ENCODE measurements at places on chromosomes 6 and 20.

GRCh38 chr6:106637717-106638341 lies 8.5 kb downstream of the QRSL1 start:
- DNase-seq, result no peak

DNA sequence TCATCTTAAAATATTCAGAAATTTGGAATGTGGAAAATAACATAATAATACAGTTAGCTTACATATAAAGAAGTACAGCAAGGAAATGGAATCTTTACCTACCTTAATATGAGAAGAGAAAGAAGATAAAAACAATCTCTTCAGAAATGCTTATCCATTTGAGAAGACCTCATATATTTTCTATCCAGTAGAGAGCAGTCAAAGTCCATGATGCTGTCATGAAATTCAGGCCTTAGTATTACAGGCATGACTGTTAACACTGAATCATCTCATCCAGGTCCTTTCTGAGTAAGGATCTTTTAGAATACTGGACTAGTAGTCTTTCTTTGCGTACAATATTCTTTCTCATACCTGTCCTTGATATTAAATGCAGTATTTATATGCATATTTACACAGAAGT lies 713.4 kb downstream of the CD109 start:
- no peak for DNase-seq

- no peak for DNase-seq
These were observed 75.0 kb upstream of the FUCA2 start for GRCh38 chr6:143586557-143586956.

- no peak for DNase-seq
These were observed 102.6 kb upstream of the GJE1 start for GRCh38 chr6:142030115-142030619.

GRCh38 chr20:16125816-16126215 lies 447.4 kb downstream of the KIF16B start:
- DNase-seq, result no peak

DNA sequence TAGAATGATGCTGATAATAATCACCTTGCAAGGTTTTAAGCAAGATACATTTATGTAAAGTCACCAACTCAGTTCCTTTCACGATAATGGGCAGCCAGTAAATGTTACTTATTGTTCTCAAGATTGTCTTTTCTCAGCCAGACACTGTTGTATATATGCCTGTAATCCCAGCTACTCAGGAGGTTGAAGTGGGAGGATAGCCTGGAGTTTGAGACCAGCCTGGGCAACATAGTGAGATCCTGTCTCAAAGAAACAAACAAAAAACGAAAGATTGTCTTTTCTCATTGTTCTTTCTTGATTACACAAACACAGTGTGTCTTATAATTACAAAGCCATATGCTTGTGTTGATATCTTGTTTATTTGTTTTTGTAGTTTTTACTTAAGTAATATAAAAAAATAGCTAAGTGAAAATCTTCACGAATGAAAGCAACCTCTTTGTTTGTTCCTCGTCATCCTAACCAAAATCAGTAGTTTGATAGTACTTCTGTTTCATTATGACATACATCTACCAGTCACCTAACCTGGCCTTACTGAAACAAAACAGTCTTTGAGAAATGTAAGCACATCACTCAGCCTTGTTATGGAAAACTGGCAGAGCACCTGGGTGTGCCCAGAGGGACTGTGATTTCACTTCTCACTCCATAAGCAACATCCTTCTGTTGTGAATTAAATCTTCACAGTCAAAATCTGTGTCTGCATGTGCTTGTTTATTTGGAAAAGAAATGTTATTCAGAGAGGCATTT lies 436.2 kb upstream of the SOX4 start:
- no peak for DNase-seq

- DNase-seq, result no peak
These were observed 145.6 kb upstream of the ESR1 start for GRCh38 chr6:151661928-151662327.

GRCh38 chr6:2733736-2734480 lies 16.8 kb downstream of the MYLK4 start:
- no peak for DNase-seq

- DNase-seq, result no peak
These were observed 8.4 kb upstream of the GABRR2 start for GRCh38 chr6:89323511-89323971.

GRCh38 chr6:100230115-100230952 lies 234.4 kb downstream of the SIM1 start:
- no peak for DNase-seq

DNA sequence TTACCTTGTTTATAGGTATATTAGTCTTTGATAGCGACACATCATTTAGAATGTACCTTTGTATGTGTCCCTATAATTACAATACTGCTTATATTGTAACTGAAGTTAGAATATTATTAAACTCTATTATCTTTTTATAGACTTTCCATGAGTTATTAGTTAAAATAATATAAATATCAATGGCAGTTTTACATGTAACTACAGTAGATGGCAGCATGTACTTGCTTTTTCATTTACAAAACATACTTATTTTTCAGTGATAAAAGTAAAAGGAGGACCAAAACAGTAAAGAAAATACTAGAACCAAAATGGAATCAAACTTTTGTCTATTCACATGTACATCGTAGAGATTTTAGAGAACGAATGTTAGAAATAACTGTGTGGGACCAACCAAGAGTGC lies 364.3 kb downstream of the RIMS1 start:
- DNase-seq, result no peak

DNA sequence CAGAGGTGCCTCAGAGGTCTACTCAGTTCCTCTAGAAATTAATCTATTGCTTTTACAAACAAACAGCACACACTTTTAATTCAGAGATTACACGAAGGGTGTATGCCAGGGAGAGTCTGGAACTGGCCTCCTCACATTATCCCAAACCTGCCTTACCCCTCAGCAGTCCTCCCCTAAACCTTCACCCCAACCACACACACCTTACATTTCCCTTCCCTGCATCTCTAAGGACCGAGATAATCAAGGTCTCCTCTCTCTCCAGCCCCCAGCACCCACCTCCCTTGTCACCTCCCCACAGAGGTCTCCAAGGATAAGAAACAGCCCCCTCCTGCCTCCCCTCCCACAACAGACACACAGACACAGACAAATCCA lies 6.1 kb downstream of the HLA-DRB1 start:
- DNase-seq, result no peak

DNA sequence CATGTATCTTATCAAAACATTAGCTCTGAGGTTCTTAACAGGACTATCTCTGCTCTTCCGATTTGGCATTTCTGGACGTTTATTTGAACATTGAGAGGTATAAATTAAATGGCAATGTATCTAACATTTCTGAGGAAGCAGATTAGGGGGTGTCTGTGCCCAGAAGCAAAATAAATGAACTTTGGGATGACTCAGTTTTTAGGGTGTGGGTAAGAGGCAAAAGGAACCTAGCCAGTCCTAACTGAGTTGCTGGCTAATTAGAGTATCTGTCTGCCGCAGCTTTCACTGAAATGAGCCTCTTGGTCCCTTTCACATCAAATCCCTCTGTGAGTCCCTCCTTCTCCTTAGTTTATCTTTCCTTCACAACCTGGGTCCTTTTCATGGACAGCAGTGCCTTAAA lies 1.1 kb downstream of the RNF144B start:
- DNase-seq, result no peak

- DNase-seq, result no peak
These were observed 267.7 kb upstream of the ARID1B start for GRCh38 chr6:156509496-156509895.

- no peak for DNase-seq
These were observed 42.6 kb downstream of the KIAA1755 start for GRCh38 chr20:38217791-38218565.

GRCh38 chr20:44003609-44004008 lies 89.0 kb downstream of the TOX2 start:
- DNase-seq, result no peak

DNA sequence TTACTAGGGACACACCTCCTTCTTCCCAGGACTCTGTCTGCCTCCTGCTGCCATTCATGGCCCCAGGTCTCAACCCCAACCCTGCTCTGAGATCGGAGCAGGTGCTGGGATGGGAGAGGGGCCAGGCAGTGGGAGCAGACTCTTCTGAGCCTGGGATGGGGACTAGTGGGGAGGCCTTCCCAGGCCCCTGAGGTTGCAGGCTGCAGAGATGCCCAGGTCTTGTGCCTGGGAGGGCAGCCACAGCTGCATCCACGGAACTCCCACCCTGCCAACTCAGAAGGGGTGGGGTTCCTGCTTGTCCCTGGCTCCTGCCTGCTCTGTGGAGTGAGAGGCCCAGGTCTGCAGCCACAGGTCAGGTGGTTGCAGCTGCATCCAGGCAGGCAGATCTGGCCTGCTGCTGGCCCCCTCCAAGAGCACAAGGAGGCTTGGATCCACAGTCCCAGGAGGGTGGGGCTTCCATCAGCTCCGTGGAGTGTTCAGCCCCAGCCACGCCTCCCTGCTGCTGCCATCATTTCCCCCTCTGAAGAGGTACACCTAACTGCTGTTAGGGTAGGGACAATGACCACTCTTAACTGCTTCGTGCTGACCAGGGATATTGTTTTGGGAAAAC lies 2.9 kb upstream of the SLC22A1 start:
- no peak for DNase-seq

GRCh38 chr20:961768-962167 lies 40.3 kb downstream of the RSPO4 start:
- DNase-seq, result no peak

DNA sequence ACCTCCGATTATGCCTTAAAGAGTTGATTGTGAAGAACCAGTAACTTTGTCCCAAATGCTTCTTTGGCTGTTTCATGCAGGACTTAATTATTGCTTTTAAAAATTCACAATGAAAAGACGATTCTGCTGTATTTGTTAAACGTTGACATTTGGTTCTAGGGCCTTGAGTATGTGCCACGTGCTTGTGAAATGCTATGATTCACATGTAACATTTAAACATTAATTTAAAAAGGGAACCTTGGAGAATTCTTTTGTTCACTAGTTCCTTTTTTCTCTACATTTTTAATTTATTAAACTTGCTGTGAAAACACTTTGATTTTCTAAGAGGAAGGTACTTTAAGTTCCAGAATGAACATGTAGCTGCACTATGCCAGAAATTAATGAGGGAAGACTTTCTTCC lies 9.5 kb downstream of the GZF1 start:
- DNase-seq, result no peak

- no peak for DNase-seq
These were observed 212.0 kb upstream of the JARID2 start for GRCh38 chr6:15033850-15034203.

GRCh38 chr6:1044040-1044836 lies 267.7 kb upstream of the FOXQ1 start:
- no peak for DNase-seq

DNA sequence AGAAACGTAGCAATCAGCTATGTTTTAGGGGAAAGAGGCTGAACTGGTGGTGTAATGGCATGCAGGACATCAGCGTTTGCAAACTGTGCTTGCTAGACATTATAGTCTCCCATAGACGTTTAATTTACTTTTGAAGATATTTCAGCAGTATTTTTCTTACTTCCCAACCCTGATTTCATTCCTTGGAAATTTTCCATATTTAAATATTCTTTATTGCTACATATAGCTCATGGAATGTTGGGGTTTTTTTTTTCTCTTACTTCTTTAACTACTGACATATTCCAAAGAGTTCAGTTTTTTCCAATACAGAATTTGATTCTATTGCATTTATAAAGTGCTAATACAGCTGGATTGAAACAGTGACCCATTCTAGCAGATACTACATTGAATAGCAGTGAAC lies 694.4 kb upstream of the CITED2 start:
- no peak for DNase-seq

DNA sequence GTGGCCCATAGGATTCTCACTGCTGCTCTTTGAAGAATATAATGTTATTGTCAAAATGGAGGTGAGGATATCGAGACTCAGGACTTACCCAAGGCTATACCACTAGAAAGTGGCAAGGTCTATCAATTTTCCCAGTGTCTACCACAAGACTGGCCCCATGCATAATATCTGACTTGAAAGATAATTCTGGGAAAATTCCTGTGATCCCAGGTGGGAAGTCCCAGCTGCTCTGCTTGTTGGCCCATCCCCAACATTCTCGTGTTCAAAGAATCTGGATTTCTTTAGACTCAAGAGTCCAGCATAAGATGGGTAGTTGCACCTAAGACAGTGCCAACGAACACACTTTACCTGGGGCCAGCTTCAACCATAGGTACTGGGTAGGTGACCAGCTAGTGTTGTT lies 120.7 kb upstream of the DTNBP1 start:
- no peak for DNase-seq

GRCh38 chr6:166772518-166772917 lies 145.5 kb upstream of the RPS6KA2 start:
- DNase-seq, result no peak

- DNase-seq, result no peak
These were observed 8.6 kb upstream of the PFDN4 start for GRCh38 chr20:54199283-54199682.

DNA sequence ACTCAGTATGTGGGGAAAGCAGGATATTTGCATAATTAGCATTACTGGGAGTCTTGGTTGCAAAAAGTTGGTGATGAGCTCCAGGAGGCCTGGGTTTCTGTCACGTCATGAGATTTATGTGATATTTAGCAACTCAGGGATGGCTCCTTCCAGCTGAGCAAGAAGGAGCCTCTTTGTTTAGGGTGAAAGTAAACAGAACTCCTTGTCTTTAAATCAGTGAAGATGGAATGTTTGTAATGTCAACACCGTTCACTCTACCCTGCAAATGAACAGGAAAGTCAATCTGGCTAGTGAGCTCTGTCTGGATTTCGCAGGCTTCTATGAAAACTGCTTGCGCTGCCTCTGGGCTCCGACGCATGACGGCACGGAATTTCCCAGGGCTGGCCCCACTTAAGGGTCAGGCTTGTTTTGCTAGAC lies 86.9 kb downstream of the PXDC1 start:
- no peak for DNase-seq

- DNase-seq, result no peak
These were observed 75.1 kb upstream of the MC3R start for GRCh38 chr20:56173438-56173837.

GRCh38 chr20:1700990-1701389 lies 43.4 kb upstream of the SIRPG start:
- DNase-seq, result no peak

GRCh38 chr6:151060766-151061531 lies 178.8 kb upstream of the AKAP12 start:
- DNase-seq, result no peak

- no peak for DNase-seq
These were observed 10.3 kb downstream of the PDE10A start for GRCh38 chr6:165652766-165653165.

GRCh38 chr20:47412083-47412482 lies 55.6 kb upstream of the ZMYND8 start:
- no peak for DNase-seq

DNA sequence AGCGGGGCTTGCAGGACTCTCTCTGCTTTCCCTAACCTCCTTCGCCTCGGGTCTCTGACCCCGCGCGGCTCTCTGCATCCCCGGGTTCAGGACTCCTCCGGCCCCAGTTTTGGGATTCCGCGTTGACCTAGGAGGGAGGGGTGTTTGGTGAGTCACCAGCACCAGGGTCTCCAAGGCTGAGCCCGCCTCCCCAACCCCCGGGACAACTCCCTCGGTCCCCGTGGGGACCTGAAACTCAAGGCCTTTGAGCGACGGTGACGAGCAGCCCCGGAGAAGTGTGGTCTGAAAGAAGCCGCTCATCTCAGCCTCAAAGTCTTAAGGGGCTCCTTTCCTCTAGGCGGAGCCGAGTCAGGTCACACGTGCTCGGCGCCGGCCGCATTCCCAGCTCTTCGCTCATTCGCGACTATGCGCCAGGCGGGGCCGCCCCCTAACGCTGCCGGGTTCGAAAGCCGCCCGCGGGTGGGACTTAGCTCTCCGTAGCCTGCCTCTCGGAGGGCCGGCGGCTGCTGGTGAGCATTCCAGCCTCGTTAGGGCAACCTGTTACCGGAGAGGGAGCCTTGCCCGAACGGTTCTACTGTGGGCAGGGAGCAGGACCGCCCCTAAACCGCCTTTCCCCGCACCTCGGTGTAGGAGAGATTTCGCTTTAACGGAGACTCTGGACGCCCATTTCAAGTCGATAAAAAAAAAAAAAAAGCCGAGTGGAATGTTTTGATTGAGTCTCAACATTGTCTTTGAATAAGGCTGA lies 3.0 kb upstream of the PRDM13 start:
- no peak for DNase-seq
